Sciatic nerve (tissue), 2 donors: ENCODE measurements at places on chromosomes 1 and 21.

- no peak for DNase-seq
Observed at GRCh38 chr1:172895050-172895460, 155.7 kb downstream of the TNFSF18 start.

GRCh38 chr21:18370301-18370700, 33.3 kb downstream of the TMPRSS15 start:
- no peak for DNase-seq

- no peak for DNase-seq
Observed at GRCh38 chr1:182386980-182387379, 4.6 kb downstream of the GLUL start.

- DNase-seq, result no peak
Observed at GRCh38 chr1:223713546-223714420, 1.4 kb downstream of the CAPN2 start.

- no peak for DNase-seq
Observed at GRCh38 chr1:204740354-204740753, 54.8 kb upstream of the LRRN2 start.

- no peak for DNase-seq
Observed at GRCh38 chr1:41880261-41880660, 38.5 kb downstream of the HIVEP3 start.
